Amniotic stem cell (primary cell): ENCODE measurements at places on chromosomes 1 and 21.

- no peak for DNase-seq
Measured at GRCh38 chr21:33686386-33686785, 44.1 kb downstream of the ITSN1 start.

DNA sequence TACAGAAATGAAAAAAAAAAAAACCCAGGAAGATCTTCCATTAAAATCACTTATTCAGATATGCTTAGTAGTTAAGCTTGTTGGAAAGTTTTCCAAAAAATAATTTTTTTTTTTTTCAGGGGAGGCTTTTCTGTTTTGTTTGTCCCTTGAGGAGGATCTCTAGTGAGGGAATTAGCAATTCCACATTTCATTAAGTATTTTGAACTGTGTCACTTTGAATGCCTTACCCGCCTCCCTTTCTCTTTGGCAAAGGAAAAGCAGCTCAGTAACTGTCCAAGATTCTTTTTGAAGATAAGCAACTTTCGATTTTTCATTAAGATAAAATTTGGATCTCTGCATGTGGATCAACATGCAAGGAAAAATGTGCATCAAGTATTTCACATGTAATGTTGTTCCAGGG, 1.8 kb downstream of the NTNG1 start:
- DNase-seq, result no peak

- DNase-seq, result peak; percentile 77
Measured at GRCh38 chr1:39204441-39205081, at the start of gene MACF1. Gene MACF1 (plus strand): TSS chr1:39204695. CDS start chr1:39205023, 328 bp downstream.

- no peak for DNase-seq
Measured at GRCh38 chr1:243620096-243620495, 229.9 kb downstream of the AKT3 start.

GRCh38 chr1:235923466-235924021, 56.8 kb upstream of the LYST start:
- no peak for DNase-seq

DNA sequence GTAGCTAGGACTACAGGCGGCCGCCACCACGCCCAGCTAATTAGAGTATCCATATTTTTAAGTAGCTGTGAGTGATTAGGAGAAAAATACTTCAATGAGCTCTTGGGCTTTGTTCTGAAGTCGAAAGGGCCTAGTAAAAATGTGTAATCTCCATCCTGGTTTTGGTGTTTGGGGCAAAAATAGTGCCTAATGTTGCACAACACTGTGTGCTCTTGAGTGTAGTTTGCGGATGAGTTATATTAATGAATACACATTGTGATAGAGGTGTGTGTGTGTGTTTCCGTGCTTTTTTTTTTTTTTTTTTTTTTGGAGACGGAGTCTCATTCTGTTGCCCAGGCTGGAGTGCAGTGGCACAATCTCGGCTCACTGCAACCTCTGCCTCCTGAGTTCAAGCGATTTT, 6.3 kb upstream of the ARID1A start:
- DNase-seq, result no peak

DNA sequence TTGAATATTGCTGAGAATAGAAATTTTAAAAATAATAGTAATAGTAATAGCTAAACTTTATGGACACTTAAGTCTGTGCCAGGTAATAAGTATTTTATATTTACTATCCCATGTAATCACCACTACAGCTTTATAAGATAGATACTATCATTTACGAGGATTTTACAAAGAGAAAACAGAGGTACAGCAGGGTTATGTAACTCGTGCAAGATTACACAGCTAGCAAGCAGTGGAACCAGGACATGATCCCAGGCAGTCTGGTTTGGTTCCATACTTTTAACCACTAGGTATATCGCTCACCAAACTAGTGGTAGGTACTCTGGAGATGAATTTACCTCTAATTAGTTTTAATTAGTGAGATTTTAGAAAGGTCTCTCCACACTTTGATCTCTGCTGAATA, 42.5 kb downstream of the SPAG17 start:
- no peak for DNase-seq
